ENCODE measurements at places on chromosomes 3 and 15.

DNA sequence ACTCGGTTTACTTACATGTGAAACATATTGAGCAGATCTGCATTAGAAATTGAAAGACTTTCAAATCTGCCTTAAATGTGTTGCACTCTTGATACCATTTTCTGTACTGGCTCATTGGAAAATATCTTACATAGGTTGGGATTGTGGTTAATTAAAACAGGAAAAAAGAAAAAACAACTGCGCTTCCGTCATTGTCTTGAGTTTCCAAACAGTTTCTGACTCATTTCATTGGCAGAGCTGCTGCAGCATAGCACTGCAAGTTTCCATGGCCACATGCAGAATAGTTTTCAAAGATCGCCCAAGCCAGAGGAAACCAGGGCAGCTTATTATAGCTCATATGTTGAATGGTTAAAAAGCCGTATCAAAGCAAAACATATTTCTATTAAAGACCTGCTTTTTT is 446.6 kb upstream of the BCHE start:
- DNase-seq: no peak

GRCh38 chr3:58122936-58123700 is 87.7 kb downstream of the DNASE1L3 start:
- no peak for DNase-seq

- no peak for DNase-seq
Observed at GRCh38 chr3:71401695-71402231, 181.8 kb downstream of the FOXP1 start.

GRCh38 chr15:78840661-78841375 is 29.6 kb upstream of the ADAMTS7 start:
- no peak for DNase-seq

- no peak for DNase-seq
Observed at GRCh38 chr3:157868946-157869345, 237.3 kb downstream of the SHOX2 start.

DNA sequence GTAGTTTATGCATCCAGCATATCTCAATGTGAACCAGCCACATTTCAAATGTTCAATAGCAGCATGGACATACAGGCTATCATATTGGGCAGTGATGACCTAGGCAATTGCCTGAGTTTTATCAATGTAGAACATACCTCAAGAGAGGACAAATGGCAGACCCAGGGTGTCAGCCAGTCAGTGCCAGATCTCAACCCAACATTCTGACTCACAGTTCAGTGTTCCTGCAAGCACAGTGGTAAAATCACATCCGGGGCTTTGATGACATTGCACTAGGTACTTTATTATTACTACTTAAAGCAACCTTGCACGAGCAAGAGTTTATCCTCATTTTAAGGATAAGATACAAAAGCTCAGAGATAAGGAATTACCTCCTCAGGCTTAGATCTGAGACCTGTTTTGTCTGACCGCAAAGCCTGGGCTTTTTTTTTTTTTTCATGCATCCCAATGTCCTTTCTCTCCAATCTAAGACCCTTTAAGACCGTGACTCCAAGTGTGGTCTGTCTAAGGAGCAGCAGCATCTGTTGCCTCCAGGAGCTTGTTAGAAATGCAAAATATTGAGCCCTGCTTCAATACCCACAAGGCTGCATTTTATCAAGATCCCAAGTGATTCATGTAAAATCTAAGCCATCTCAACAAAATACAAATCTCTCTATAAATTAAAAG is 60.1 kb downstream of the SLC12A1 start:
- no peak for DNase-seq

- peak; percentile 56 for DNase-seq
Observed at GRCh38 chr3:72079369-72079872, 294.5 kb upstream of the PROK2 start.

DNA sequence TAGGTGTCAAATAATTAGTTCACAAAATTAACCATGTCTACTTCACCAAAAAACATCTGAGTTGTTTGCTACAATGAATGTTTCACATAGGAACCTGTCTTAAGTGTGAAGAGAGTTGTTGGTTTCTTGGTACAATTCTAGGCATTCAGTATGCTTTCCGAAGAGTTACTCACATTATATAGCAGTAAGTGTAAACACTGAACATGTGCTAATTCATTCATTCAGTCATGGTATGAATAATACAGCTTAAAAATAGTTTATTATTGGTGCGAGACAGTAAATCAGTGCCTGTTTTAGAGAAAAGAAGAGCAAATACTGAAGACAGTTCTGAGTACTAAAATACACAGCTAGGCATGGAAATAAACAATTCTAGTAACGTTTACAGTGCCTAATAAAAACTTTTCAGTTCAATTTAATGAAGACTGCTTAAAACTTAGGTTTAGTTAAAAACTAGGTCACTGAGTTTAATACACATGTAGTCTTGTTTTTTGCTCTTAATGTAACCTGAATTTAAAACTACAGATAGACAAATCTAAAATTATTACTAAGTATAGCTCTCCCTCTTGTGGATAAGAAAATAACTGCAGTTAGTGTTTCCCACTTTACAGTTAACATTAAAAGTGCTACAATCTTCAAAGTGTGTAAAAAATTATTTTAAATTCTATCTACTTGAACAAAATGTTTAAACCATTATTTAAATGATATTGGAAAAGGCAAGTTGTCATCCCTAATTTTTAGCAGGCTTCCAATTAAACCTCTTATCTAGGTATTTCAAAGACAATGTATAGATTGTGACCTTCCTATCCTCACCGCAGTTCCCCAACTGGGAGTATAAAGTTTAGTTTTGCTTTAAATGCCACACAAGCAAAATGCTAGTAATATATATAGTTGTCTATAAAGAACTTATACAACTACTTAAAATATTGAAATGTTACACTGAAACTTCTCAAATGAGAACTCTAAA is 20.1 kb upstream of the ZCWPW2 start:
- DNase-seq: peak; percentile 48

DNA sequence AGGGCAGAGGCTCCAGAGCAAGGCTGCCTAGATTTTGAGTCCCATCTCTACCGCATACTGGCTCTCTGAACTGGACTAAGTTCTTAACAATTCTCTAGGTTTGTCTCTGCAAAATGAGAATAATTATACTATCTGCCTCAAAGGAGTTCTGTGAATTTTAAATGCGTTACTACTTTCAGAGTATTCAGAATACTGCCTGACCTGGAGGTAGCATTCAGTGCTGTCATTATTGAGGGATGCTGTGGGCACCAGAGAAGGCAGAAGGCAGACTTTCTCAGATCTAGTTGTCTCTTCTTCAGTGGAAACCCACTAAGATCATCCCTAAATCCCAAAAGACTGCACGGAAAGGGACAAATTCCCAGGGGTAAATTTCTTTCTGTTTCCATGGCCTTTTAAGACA is 147.4 kb upstream of the RORA start:
- no peak for DNase-seq

GRCh38 chr15:63385911-63386531 is 4.4 kb upstream of the CA12 start:
- no peak for DNase-seq

- no peak for DNase-seq
Observed at GRCh38 chr3:24316887-24317383, 177.7 kb downstream of the THRB start.

DNA sequence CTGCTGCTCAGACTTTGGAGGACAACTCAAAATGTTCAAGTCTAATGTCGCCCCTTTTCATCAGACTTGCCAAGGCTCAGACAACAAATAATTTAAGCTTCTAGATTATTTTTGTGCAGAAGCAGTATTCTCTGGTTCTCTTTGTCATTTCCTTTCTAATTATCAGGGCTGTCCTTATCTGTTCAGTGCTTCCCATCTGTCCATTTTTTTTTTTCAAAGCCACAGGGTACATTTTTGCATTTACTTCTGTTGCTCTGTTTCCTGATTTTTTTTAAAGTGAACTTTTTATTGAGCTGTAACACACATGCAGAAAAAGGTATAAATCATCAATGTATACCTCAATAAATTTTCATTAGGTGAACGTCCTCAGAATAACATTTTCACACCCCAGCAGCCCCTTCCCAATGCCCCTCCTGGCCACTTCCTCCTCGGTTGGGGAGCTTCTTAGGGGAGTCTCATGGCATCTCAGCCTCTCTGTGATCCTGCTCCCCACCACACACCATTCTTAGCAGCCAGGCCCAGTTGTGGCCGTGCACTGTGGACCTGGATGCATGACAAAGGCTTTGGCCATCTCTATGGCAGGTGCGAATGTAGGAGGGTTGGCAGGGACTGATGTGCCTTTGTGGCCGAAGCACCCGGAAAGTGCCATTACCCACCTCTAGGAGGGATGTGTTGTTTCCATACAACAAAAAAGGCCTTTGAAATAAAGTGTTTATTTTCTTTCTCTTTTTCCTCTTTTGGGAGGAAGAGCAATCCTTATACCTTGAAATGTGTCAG is 303.5 kb upstream of the LRRFIP2 start:
- DNase-seq: no peak

DNA sequence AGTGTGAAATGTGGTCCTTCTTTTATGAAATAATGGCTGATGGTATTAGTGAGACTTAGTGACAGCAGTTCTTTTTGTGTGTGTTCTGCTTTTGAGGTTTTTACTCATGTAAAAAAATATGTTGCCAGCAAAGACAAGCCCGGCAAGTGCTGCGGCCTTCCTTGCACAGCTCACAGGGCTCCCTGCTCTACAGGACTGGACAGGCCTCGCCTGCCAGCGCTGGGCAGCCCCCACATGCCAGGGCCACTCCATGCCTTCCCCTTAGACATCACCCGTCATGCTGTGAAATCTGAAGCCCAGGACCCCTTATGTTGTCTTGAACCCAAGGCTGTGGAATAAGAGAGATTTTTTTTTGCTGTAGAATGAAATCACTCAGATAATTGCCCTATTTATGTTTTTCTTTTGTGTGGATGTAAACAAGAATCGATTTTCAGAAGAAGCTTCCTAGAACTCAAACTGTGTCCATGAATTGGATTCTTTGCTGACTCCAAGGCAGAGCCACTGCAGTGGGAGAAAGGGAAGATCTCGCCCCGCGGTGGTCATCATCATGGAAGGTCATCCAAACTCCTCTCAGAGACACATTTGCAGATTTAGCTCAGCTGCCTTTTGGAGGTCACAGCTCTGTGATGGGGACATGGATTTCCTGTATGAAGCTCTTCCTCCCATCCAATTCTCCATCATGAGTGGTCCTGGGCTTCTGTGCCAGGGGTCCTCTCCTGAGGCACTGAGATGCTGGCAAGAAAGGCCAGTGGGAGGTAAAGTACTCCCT is 150.8 kb downstream of the ATP10A start:
- DNase-seq: no peak

GRCh38 chr3:49164983-49165720 is 979 bp downstream of the CCDC71 start:
- DNase-seq: no peak

- DNase-seq: no peak
Observed at GRCh38 chr15:82300883-82301282, 38.3 kb downstream of the SAXO2 start.

- no peak for DNase-seq
Observed at GRCh38 chr3:141646760-141647561, 91.1 kb upstream of the RNF7 start.

- DNase-seq: no peak
Observed at GRCh38 chr3:10780922-10781321, 35.1 kb upstream of the SLC6A11 start.

- DNase-seq: no peak
Observed at GRCh38 chr3:171200052-171200749, 173.7 kb upstream of the SLC2A2 start.

DNA sequence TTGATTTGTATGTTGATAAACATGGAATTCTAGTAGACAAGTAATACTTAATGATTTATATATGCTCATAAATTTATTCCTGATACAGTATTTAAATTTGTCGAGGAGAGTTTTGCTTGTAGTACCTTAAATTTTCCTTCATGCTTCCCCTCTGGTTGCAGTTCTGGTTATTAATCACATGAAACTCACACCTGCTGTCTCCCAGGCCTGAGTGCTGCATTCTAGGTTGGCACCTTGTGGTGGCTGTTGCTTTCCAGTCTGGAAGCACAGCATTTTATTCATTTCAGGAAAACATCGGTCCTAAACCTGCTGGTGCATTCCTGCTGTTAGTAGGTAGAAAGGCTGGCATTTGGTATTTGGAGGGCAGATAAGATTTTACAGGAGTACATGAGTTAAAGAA is 44.9 kb downstream of the ATP1B3 start:
- no peak for DNase-seq

GRCh38 chr3:41963823-41964222 is 1.9 kb upstream of the ULK4 start:
- no peak for DNase-seq

DNA sequence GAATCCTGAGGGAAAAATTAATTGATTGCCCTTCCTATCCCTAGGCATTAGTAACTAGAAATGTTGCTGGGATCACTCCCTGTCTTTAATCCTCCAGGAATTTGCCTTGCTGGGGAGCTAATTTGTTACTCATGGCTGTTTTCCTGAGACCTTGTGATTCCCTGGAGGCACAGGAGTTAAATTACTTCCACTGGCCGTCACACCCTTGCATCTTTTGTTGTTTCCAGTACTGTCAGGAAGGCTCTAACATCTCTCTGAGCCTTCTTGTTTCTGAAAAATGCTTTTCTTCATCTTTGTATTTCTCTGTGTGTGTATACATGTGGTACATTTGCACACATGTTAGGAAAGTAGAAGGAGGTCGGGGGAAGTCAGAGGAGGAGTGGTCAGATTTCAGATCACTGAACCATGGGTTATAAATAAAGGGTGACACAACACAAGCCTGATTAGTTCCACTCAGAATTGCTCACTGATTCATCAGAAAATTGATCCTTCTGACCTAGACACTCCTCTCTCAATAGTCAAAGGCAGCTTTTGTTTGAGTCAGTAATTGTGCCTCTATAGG is 23.5 kb upstream of the LRRFIP2 start:
- no peak for DNase-seq

DNA sequence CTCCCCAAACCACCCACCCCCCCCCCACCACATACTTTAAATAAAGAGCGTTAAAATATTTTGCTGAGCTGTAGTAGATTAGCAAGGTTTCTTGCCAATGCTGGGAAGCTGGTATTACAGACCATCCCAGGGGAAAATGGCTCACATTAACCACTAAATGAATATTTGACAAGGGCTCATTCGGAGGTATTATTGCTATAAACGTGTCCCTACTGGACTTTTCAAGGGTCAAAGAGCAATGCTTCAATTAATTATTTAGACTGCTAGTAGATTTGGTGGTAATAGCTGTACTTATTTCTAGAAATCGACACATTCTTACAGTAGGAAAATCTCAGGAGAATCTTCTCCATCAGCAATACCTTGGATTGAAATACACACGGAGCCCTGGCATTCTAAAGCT is 5.2 kb downstream of the SOX2 start:
- no peak for DNase-seq

DNA sequence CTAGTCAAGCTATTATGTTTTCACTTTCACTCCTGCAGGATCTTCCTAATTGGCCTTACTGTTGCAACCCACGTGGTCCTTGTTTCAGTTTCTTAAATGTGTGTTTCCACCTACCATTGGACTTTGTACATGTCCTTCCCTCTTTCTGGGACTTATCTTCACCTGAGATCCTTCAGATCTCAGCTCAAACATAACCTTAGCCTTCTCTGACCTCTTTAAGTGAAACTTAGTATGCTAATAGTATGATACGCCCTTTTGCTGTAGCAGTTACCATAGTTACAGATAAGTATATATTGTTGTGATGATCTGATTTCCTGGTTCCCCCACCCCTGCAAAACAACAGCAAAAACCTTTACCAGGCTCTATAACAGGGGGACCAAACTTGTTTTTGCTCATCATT is 35.2 kb downstream of the U2SURP start:
- no peak for DNase-seq

- no peak for DNase-seq
Observed at GRCh38 chr3:183300996-183301562, 48.0 kb downstream of the B3GNT5 start.

Data from thymus (tissue), 14 donors.